ENCODE measurements at places on chromosomes 1 and 21.

- DNase-seq = peak; percentile 66
- H3K27me3 ChIP-seq = no peaks in the 10 kb centered on the region
- H3K27ac ChIP-seq = peak overlapping the region; percentile 37
- H3K36me3 ChIP-seq = peaks cover 4% of the 10 kb centered on the region
Measured at GRCh38 chr21:17789656-17790055, 29.5 kb downstream of the C21orf91 start.

DNA sequence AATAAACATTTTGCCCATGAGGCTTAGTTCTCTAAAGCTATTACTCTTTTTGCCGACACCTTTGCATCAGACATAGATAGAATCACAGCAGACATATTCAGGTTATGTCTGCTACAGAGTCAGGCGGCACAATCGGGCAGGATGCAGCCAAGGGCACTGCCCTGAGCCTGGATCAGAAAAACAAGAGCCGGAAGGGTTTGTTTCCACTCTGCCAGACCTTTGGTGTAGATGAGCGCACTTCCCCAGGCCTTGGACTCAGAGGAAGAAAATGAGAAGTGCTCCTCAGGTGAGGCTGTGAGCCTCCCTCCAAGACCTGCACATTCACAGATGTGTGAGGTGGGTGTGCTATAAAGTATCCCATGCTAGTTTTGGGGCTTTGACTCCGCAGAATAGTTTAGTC, 43.7 kb downstream of the GNG12 start:
- no peak overlapping the region for H3K27ac ChIP-seq
- H3K4me3 ChIP-seq = no peak overlapping the region
- no peaks in the 10 kb centered on the region for H3K27me3 ChIP-seq

GRCh38 chr1:79151006-79151796, 144.7 kb upstream of the ADGRL4 start:
- H3K4me3 ChIP-seq = no peak overlapping the region
- H3K27me3 ChIP-seq = no peaks in the 10 kb centered on the region
- H3K36me3 ChIP-seq = no peaks in the 10 kb centered on the region
- no peaks in the 10 kb centered on the region for H3K4me1 ChIP-seq

- H3K36me3 ChIP-seq = no peaks in the 10 kb centered on the region
- H3K27me3 ChIP-seq = peaks cover 84% of the 10 kb centered on the region
- no peak for DNase-seq
- H3K4me3 ChIP-seq = no peak overlapping the region
Measured at GRCh38 chr1:156409439-156409838, 40.4 kb downstream of the RHBG start.

GRCh38 chr1:41345434-41346075, 15.7 kb upstream of the FOXO6 start:
- no peak overlapping the region for H3K4me3 ChIP-seq
- H3K36me3 ChIP-seq = no peaks in the 10 kb centered on the region
- DNase-seq = no peak
- H3K4me1 ChIP-seq = peaks cover 14% of the 10 kb centered on the region
- no peak overlapping the region for H3K27ac ChIP-seq

DNA sequence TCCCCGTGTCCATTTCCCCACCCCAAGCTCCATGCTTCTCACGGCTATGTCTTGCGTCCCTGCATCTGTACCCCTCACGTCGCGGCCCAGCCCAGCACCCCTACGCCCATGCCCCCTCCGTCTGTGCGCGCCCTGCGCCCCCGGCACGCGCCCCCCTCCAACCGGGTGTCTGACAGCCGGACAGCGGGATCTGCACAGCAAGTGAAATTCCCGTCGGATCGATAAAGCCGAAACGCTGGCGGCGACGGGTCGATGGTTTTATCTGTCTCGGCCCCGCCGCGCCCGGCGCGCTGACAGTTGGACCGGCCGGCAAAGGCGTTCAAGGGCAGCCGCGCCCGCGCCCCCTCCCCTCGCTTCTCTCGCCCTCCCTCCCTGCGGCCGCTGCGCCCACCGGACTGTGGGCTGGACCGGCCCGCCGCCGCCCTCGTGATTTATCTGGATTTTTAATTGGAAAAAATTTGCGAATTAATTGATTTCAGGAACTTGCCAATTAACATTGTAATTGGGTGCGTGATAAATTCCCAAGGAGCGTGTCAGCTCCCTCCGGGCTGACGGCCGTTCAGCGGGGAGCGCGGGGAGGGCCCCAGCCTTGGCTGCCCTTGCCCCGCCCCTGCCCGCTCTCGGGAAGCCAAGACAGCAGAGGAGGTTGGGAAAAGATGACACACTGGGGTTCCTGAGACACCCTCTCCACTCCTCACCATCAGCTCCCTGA, 57.1 kb downstream of the TMEM53 start:
- H3K27me3 ChIP-seq = no peaks in the 10 kb centered on the region
- H3K27ac ChIP-seq = no peak overlapping the region
- H3K36me3 ChIP-seq = peaks cover 7% of the 10 kb centered on the region
- no peak overlapping the region for H3K4me3 ChIP-seq
- H3K4me1 ChIP-seq = no peaks in the 10 kb centered on the region
- DNase-seq = no peak

DNA sequence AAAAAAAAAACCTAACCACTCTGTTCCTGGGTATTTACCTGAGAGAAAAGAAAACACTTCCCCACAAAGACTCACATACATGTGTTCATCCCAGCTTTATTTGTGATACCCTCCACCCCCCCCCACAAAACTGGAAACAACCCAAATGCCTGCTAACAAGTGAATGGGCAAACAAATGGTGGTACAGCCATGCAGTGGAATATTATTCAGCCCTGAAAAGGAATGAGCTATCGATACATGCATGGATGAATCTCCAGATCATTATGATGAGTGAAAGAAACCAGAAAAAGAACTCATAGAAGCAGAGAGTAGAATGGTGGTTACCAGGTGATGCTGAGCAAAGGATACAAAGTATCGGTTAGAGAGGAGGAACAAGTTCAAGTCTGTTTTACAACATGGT, 38.0 kb upstream of the UTS2 start:
- H3K27me3 ChIP-seq = peaks cover 14% of the 10 kb centered on the region
- no peak overlapping the region for H3K27ac ChIP-seq
- no peaks in the 10 kb centered on the region for H3K4me1 ChIP-seq

GRCh38 chr1:11622398-11622797, 31.8 kb downstream of the FBXO2 start:
- no peaks in the 10 kb centered on the region for H3K4me1 ChIP-seq
- no peak overlapping the region for H3K27ac ChIP-seq
- H3K36me3 ChIP-seq = no peaks in the 10 kb centered on the region
- H3K27me3 ChIP-seq = peaks cover 3% of the 10 kb centered on the region
- no peak for DNase-seq
- H3K4me3 ChIP-seq = no peak overlapping the region

GRCh38 chr1:155226910-155227260, 18.4 kb downstream of the MTX1 start:
- H3K27ac ChIP-seq = peak overlapping the region; percentile 85
- peak overlapping the region; percentile 85 for H3K4me3 ChIP-seq
- peaks cover 48% of the 10 kb centered on the region for H3K4me1 ChIP-seq

DNA sequence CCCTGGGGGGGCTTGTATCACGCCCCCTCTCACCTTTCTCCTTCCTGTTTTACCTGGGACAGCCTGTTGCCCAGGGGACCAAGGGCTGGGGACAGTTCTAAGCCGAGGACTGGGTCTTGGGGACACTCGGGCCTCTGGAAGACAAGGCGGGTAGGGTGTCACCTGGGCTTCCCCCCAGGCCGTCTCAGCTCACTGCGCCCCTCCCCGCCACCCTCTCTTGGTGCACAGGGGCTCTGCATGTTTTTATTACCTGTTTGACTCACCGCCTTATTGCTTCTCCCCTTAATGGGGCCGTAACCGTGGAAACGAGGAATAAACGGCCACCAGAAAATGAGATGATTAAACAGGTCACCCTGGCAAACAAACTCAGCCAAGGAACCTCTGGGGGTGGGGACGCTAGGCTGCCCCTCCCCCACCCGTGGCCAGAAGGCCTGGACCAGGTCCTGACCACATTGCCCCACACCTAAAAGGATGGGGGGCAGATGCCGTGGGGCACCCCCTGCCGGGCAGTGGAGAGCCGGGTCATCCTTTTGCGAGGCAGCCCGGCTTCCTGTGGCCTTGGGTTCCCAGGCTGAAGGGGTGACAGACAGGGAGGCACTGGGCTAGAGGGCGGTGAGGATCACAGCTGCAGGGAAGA, 109.9 kb downstream of the CASZ1 start:
- H3K4me1 ChIP-seq = peaks cover 18% of the 10 kb centered on the region
- H3K27me3 ChIP-seq = no peaks in the 10 kb centered on the region
- H3K4me3 ChIP-seq = no peak overlapping the region
- H3K27ac ChIP-seq = no peak overlapping the region
- H3K36me3 ChIP-seq = no peaks in the 10 kb centered on the region

DNA sequence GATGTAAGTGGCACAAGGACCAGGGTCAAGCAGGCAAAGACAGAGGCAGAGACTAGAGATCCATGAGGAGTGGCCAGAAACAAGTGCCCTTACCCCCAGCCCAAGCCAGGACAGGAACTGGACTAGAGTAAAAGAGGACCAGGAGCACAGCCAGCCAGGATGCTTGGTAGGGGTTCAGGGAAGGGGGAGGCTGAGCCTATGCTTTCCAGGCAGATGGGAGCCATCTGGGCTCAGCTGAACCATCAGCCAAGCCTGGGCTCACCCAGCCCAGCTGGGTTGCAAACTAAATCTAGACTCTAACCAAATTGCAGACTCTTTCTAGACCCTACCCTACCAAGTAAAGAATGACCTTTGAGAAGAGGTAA, 15.2 kb downstream of the PDZK1IP1 start:
- H3K27me3 ChIP-seq = no peaks in the 10 kb centered on the region
- no peak overlapping the region for H3K4me3 ChIP-seq
- H3K36me3 ChIP-seq = no peaks in the 10 kb centered on the region
- no peak overlapping the region for H3K27ac ChIP-seq

DNA sequence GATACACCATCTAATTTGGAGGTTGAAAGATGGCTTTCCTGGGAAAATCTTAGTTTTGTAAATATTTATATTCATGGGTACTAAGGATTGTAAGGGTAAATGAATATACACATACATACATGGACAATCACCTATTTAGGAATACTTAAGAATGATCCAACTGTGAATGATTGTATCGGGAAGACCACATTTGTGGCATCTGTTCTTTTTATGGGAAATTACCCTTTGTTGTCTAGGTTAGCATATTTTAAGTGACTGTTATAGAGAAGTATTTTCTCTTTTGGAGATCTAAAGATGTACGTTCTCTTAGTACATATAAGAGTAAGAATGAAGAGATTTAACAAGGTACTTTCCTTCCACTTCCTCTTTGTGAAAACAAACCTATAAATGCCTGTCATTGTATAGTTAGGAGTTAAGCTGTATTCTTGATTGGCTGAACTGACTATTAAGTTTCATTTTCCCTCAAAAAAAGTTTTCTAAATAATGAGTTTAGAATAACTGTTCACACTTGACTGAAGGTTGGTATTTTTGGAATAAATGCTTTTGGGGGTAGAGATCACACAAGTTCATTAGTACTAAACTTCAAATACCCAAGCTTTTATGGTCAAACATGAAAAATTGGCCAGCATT, 26.7 kb downstream of the SNX7 start:
- H3K4me1 ChIP-seq = no peaks in the 10 kb centered on the region
- H3K27me3 ChIP-seq = no peaks in the 10 kb centered on the region
- no peak for DNase-seq
- no peak overlapping the region for H3K27ac ChIP-seq

DNA sequence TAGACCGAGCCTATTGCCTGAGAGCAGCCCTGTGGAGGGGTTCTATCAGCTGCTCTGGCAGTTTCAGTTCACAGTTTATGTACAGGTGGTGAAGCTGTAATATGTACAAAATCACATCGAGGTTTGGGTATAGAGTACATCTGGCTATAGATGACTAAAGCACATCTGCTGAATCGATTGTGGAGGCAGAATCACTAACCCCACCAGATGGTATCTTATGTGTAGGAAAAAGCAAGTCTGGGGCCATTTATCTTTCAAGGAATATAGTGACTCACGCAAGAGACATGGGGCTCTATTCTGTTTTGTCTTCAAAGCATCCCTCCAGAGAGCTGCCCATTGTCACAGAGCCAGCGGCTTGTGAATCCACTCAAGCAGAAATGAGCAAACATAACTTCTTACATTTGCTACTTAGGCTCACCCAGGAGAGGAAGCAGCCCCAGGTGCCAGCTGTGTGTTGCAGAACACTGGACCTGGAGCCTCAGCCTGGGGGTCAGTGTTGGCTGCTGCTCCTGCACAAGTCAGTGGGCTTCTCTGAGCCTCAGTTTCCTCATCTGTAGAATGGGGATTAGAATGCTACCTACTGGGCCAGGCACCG, 21.3 kb downstream of the MIIP start:
- no peak overlapping the region for H3K27ac ChIP-seq
- H3K4me1 ChIP-seq = peaks cover 3% of the 10 kb centered on the region
- H3K36me3 ChIP-seq = no peaks in the 10 kb centered on the region
- no peaks in the 10 kb centered on the region for H3K27me3 ChIP-seq

GRCh38 chr1:40232444-40232843, 15.3 kb upstream of the TMCO2 start:
- H3K4me3 ChIP-seq = no peak overlapping the region
- H3K36me3 ChIP-seq = peaks cover 62% of the 10 kb centered on the region
- no peaks in the 10 kb centered on the region for H3K4me1 ChIP-seq
- DNase-seq = no peak
- no peaks in the 10 kb centered on the region for H3K27me3 ChIP-seq

GRCh38 chr1:106600626-106601025, 455.8 kb upstream of the PRMT6 start:
- H3K36me3 ChIP-seq = no peaks in the 10 kb centered on the region
- no peak for DNase-seq
- H3K27me3 ChIP-seq = no peaks in the 10 kb centered on the region
- H3K4me1 ChIP-seq = no peaks in the 10 kb centered on the region
- H3K27ac ChIP-seq = no peak overlapping the region

DNA sequence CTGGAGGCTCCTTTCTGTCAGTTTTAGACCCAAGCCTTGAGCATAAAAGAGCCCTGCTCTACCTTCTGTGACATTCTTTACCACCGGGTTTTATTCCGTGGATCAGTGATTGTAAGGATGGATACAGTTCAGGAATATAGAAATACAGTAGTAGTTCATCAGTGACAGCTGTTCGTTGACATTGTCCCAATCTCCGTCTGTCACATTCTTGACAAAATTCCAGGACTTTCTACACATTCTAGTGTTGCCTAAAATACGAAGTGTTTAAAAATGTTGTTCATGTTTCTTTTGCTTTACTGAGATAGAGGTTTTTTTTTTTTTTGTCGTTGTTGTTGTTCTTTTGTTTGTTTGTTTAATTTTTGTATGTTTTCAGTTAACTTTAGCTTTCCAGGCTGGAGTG, 29.9 kb downstream of the MAP10 start:
- no peak overlapping the region for H3K27ac ChIP-seq
- no peaks in the 10 kb centered on the region for H3K36me3 ChIP-seq
- no peak for DNase-seq
- H3K27me3 ChIP-seq = no peaks in the 10 kb centered on the region
- H3K4me3 ChIP-seq = no peak overlapping the region

DNA sequence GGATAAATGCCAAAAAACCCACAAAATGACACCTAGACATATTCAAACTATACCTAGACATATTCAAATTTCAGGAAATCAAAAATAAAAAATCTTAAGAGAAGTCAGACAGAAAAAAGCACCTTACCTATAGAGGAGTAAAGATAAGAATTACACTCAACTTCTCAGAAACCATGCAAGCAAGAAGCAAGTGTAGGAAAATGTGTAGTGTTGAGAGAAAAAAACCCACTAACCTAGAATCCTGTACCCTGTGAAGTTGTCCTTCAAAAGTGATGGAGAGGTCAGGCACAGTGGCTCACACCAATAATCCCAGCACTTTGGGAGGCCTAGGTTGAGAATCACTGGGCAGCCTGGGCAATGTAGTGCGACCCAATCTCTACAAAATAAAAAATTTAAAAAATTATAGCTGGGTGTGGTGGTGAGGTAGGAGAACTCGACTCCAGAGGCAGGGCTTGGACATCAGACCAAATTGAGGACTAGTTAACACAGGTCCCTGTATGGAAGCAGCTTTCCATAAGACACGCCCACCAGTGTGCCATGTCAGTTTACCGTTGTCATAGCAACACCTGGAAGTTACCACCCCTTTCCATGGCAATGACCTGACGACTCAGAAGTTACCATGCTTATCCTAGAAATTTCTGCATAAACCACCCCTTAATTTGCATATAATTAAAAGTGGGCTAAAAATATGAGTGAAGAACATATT, 20.7 kb downstream of the PDIK1L start:
- no peaks in the 10 kb centered on the region for H3K36me3 ChIP-seq
- H3K4me1 ChIP-seq = peaks cover 27% of the 10 kb centered on the region

Data from common myeloid progenitor, CD34-positive (primary cell).